ENCODE measurements at places on chromosomes 5 and 9.

- no peak for DNase-seq
These were observed 5.6 kb downstream of the ENHO start for GRCh38 chr9:34517185-34517584.

- no peak for DNase-seq
These were observed 141.8 kb downstream of the ZNF354C start for GRCh38 chr5:179201986-179202385.

GRCh38 chr9:36959681-36960574 lies 74.1 kb downstream of the PAX5 start:
- no peak for DNase-seq

- DNase-seq: no peak
These were observed 142.1 kb downstream of the AGTPBP1 start for GRCh38 chr9:85599540-85600105.

DNA sequence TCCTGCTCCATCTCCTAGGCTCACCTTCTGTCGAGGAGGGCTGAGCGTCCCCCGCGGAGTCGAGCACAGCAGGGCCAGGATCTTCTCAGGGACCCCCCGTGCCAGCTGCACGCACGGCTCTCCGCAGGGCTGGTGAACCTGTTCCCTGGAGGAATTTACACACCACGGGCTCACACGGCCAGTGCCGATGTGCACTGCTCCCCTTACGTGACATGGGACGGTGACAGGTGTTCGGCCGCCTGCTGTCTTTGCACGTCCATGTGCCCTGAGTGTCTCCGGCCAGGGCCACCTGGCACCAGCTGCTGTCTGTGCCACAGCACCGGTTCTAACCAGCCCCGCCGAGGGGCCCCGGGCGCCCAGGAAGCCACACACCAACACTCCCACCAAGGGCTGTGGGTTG lies 8.7 kb upstream of the AGPAT2 start:
- DNase-seq: no peak

- no peak for DNase-seq
These were observed 45.1 kb upstream of the GARNL3 start for GRCh38 chr9:127219520-127219919.
